NCI-H526 treated with DMSO at 0.1 percent for 48 hours (cell line): ENCODE measurements at places on chromosomes 5 and 9.

DNA sequence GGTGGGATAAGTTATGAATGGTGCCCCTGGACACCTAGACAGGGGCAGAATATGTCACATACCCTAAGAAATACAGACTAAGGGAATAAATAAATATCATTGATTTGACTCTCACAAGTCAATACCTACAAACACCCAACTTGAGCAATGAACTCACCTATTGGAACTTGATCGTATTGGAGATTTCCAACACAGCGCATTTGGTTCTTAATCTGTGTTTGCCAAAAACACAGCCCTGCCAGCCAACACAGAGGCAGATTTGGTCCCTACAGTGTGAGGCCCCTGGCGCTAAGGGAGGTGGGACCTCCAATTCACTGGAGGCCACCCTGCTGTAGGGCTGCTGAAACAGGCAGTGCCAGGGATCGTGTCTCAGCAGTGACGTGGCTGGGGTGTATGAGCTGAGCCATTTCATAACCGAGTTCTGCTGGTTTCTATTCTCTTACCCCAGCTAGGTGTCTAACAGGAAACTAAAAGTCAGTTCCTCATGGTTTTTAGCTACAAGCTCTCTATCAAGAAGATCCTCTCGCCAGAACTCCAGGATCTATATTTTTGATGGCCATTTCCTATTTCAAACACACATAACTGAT, 84.5 kb downstream of the SLC1A1 start:
- DNase-seq = no peak

DNA sequence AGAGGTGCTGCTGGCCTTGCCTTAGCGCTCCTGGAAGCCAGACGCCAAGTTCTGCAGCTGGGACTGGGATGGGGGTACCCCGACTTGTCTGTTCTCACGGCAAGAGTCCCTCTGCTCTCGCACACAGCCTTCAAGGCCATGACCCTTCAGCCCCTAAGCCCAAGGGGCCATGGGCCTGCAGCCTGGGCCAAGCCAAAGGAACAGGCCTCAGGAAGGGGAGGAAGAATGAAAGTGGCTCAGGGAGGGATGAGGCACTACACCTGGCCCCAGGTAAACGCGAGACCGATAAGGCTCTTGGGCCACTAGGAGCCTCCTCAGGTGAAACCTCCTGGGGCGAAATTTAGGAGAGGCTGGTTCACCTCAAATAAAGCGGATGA, 3.9 kb downstream of the EBF1 start:
- no peak for DNase-seq

DNA sequence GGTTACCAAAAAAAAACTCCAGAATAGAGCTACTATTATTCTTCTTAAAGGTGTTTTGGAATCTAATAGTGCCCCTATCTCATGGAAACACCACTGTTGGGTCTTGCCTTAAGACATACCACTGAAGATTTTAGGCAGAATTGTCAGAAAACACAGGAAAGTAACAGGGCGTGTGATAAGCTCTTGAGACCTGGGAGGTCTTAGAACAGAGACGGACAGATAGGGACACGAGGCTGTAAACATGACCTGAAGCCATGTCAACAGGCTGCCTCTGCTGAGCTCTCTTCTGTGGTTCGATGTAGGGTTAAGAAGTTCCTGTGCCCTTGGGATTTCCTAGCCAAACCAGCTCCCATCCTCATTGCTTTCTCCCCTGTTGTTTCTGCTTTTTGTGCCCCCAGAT, 69.3 kb downstream of the CTSL start:
- DNase-seq = no peak

GRCh38 chr9:5445886-5446285, 4.5 kb upstream of the CD274 start:
- DNase-seq = no peak

GRCh38 chr9:78064075-78064474, 32.5 kb upstream of the GNAQ start:
- no peak for DNase-seq

GRCh38 chr5:68954618-68954910, 139.2 kb upstream of the SLC30A5 start:
- peak; percentile 66 for DNase-seq

- no peak for DNase-seq
Measured at GRCh38 chr5:21807953-21808352, 1045.2 kb downstream of the CDH12 start.

- DNase-seq = no peak
Measured at GRCh38 chr5:9099689-9100088, 446.2 kb downstream of the SEMA5A start.

- DNase-seq = no peak
Measured at GRCh38 chr5:90518661-90519060, 10.7 kb downstream of the LYSMD3 start.

- DNase-seq = no peak
Measured at GRCh38 chr9:35508069-35508468, 18.2 kb downstream of the RUSC2 start.

GRCh38 chr5:134792286-134792685, 33.7 kb downstream of the DDX46 start:
- no peak for DNase-seq

DNA sequence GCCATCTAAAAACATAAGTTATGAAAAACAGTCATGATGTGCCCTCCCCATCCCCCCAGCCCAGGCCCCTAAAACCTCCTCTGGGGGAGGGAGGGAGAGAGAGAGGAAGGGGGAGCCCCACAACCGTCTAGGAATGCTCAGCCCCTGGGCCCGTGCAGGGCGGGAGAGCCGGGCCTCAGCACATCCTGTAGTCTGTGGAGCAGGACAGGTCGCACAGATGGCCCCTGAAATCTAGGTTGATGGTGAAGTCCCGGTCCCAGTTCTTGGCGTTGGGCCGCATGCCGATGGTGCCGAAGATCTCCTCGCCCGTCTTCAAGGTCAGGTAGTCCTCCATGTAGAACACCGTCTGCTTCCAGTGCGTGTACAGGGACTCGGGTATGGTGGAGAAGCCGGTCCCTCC, 38.1 kb downstream of the RAB24 start:
- DNase-seq = no peak

DNA sequence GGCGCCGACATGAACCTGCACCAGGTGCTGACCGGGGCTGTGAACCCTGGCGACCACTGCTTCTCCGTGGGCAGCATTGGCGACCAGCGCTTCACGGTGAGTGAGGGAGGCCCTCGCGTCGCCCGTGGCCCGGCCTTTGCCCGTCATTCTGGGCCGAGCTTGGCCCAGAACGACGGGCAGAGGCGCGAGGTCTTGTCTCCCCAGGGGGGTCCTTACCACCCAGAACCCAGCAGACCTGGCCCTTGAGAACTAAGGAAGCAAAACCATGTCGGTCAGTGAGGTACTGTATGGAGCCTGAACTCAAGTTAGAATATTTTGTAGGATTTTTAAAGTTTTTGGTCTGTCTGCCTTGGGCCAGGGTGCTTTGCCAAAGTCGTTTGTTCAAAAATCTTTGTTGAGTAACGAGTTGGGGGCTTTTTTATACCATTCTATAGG, 691 bp downstream of the DMXL1 start:
- DNase-seq = no peak

- no peak for DNase-seq
Measured at GRCh38 chr9:6218099-6218502, 2.5 kb downstream of the IL33 start.

DNA sequence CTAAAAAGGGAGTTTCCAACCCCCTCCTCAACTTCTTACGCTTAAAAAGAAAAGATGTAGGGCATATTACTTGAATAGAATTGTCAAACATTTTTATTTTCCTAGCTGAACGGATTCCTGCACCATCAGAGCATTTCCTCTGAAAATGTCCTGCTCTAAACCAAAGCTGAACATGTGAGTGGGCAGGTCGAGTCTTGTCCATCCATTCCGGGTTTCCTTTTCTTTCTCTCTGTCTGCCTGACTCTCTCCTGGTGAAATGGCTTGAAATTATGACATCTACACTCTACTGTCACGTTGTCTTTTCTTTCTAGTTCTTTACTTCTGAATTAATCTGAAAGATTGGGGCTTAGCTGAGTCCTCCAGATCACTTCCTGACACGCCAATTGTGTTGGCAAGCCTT, 39.2 kb upstream of the PTPN3 start:
- DNase-seq = no peak

DNA sequence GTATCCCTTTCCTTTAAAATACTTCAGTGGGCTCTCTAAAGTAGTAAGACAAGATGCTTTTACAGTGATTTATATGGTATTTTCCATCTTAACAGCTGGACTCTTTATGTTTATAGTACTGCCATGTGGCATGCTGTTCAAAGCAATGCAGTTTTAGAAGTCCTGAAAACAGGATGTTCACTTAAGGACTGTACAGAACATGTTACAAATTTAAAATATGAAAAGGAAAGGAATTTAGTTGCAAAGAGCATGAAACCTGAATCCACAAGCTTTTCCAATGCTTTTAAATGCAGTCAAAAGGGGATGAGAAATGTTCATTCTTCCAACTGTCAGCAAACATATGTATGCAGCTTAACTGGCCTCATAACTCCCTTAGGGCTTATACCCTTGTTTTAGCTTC, 580.2 kb downstream of the EFNA5 start:
- no peak for DNase-seq

DNA sequence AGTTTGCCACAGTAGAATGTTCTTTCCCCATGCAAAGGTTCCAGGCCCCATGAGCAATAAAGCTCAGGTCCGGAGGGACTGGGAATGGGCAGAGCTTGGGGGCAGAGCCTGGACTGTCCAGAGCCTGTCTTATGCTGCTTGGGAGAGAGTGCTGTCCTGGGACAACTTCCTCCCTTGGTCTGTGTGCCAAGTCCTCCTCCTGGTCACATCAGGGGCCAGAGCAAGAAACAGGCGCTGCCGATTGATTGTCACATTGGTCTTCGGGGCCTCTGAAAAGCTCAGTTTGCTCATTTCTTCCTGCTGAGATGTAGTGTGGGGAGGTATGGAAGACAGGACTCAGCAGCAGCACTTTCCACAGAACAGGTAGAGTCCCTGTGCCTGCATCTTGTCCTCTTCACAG, 54.0 kb upstream of the FCN1 start:
- DNase-seq = no peak

GRCh38 chr5:128534726-128535125, 3.3 kb downstream of the FBN2 start:
- no peak for DNase-seq

DNA sequence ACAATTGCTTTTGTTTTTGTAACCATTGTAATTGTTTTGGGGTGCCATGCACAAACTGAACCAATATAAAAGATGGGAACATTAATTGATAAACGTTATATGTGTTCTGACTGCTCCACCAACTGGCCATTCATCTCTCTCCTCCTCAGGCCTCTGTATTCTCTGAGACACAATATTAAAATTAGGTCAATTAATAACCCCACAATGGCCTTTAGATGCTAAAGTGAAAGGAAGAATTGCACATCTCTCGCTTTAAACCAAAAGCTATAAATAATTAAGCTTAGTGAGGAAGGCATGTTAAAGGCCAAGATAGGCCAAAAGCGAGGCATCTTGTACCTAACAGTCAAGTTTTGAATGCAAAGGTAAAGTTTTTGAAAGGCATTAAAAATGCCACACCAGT, 448.4 kb upstream of the ITGA1 start:
- DNase-seq = no peak

DNA sequence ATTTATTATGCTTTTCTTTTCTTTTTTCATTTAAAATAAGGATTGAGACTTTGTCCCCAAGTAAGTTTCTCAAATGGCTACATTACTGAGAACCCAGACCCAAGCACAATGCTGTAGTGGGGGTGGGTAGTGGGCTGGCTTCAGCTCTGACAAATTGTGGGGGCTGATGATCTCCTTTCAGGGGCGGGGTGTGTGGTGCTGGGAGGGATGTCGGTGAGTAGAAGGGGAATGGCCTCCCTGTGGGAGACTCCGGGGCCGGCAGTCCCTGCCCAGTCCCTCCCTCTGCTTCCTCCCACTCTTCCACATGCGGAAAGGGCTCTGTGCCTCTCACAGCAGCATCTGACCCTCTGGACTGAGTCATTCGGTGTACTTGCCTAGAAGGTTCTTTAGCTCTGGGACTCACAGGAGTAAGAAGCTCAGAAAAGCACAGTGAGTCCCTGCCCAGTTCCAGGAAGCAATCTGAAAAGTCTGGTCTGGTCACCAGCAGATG, 14.3 kb downstream of the CD180 start:
- DNase-seq = no peak

- no peak for DNase-seq
Measured at GRCh38 chr5:2186472-2187015, 303.8 kb upstream of the IRX4 start.

DNA sequence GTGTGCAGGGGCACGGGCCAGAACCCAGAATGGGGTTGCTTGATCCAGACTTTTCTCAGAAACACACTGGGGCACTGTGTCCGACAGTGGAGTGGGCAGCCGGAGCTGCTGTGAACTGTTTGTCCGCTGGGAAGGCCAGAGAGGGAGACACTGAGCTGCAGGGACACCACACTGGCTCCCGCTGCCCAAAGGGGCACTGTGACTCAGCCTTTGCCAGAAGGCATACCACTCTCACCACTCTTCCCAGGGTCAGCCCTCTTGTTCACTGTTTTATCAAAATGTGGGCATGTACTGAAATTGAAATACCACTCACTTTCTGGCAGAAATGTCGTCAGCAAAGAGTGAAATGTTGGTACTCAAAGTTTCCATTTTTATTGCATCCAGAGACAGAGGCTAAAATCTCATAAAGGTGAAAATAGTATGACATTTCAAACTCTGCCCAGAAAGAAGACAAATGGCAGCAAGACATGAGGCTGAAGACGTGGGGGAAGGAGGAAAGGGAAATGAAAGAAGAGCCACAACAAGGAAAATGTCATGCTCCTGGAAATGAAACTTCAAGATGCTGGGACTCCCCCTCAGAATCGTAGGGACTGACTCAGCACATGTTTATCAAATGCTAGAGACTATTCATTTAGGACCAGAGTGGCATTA, 4.5 kb upstream of the IL7R start:
- no peak for DNase-seq

- DNase-seq = no peak
Measured at GRCh38 chr9:116264361-116264760, 110.8 kb downstream of the PAPPA start.

DNA sequence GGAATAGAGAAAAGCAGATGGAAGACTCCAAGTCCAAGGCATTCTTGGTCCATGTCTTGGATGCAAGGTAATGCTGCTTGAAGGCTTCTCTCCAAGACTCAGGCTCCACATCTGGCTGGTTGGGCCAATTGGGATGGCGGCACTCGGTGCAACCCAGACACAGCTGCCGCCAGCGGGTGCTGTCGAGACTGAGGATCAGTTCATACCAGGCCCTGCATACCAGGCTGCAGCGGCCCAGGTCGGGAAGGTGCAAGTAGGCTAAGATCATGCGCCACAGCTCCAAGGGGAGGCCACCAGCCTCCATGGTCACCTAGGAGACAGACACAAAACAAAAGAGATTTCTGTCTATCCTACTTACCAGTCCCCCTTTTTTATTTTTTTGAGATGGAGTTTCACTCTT, 34.7 kb downstream of the FBXO10 start:
- no peak for DNase-seq
